ENCODE measurements at places on chromosomes 6 and 20.

DNA sequence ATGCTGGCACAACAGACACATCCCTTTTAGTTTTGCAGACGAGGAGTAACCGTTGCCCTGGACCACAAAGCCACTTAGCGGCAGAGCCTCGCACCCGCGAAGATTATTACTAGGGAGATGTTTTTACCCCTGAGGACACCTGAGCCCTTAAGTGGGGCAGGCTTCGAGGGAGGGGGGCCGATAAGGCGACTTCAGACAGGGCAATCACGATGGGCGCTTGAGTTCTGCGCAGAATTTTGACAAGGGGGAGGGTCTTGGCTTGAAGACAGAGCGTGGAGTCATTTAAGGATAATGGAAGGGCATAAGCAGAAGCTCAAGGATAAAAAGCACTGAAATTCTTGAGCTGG, 650 bp upstream of the TTK start:
- DNase-seq, result peak; percentile 13

DNA sequence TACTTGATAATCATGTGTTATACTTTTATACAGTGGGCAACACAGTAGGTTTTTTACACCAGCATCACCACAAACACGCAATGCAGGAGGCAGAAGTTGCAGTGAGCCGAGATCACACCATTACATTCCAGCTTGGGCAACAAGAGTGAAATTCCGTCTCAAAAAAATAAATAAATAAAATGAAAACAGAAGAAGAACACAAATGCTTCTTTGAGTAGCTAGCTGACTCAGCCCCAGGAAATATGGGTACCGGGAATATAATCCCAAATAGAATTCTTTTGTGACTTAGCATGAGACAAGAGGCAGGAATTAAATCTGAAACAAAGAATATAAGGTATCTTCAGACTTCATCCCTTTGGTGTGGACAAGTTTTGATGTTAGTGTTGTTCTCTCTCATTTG, 164.2 kb upstream of the ATXN1 start:
- no peak for DNase-seq

GRCh38 chr6:143198312-143198711, 137.6 kb downstream of the AIG1 start:
- DNase-seq, result no peak

GRCh38 chr20:19540392-19540791, 217.7 kb upstream of the RIN2 start:
- DNase-seq, result peak; percentile 39

DNA sequence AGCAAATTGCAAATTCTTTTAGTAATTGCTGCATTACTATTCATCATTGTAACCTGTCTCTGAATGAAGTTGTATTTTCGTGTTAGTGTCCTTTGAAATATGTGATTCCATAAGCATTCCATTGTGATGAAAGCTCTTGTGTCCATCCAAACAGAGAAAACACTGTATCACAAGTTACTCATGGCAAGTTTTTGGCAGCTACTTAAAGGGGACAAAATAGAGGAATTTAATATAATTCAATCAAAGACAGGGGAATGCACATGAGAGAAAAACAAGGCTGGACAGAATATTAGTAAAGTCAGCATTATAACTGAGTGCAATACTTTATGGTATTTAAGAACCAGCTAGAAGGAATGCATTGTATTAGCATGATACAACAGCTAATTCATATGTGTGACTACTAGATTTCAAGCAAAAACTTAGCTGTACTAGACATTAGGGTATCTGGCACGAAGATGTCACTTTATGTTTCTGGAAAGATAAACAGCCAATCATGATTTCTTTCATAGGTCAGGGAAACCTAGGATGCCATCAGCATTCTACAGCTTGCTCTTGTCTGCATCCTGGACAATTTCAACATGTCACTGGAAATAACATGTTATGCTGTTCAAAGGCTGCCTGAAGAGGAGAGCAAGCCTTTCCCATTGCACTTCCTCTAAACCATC, 270.6 kb upstream of the MARCKS start:
- DNase-seq, result no peak

DNA sequence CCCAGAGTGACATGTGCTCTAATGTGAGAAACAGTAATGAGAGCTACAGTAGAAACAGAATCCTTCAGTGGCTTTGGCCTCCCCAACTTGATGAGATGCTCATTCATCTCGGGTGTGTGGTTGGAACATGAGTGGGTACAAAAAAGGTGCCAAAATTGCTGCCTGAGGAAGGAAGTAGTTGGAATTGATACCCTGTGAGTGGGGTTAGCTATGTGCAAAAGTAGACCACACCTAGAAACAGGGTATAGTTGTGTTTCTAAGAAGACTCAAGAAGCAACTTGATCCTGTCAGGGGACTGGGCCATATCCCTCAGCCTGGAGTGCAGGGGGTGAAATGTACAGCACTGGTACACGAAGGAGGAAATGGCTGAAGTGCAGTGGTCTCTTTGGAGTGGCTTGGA, 206.4 kb upstream of the SUPT3H start:
- no peak for DNase-seq

GRCh38 chr6:41713650-41714291, 21.6 kb downstream of the TFEB start:
- DNase-seq, result no peak

GRCh38 chr20:54197621-54198604, 10.0 kb upstream of the PFDN4 start:
- DNase-seq, result no peak

DNA sequence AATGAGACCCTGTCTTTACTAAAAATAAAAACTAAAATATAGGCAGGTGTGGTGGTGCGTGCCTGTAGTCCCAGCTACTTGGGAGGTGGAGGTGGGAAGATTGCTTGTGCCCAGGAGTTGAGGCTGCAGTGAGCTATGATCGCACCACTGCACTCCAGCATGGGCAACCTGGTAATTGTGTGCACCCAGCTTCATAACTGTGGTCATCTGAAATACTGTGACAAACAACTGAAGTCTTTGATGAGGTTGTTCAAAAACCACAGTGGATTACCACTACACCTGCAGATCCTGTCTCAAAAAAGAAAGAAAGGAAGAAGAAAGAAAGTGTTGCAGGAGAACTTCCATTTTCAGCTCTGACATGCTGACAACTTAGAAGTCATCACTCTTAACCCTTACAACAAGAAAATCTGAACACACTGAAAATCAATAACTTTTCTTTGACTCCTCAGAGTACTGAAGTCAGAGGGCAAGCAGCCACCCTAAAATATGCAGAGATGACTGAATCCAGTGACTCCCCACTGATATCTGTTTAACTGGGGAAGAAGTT, 13.8 kb upstream of the ZBP1 start:
- DNase-seq, result no peak

Data from stimulated activated CD4-positive, alpha-beta T cell treated with anti-CD3 and anti-CD28 coated beads, Interleukin-15, amount 100 ng/mL, for 48 hours (primary cell).